Right ventricle myocardium inferior (tissue), 1 donor: ENCODE measurements at places on chromosomes 6 and 20. TPM values are rescaled to one million over a fixed set of nuclear protein-coding genes. Genes with fewer than 3 reads are reported as not detected.

- no peak for DNase-seq
Measured at GRCh38 chr20:37403107-37404033, 57.4 kb downstream of the SRC start.

- no peak for DNase-seq
Measured at GRCh38 chr6:108838101-108838717, 10.0 kb upstream of the ARMC2 start.

The NCOA5 gene
- total RNA-seq = 19.4 TPM

The CST5 gene
- not detected for total RNA-seq

- DNase-seq = no peak
Measured at GRCh38 chr20:39563349-39563748, 601.2 kb downstream of the DHX35 start.

DNA sequence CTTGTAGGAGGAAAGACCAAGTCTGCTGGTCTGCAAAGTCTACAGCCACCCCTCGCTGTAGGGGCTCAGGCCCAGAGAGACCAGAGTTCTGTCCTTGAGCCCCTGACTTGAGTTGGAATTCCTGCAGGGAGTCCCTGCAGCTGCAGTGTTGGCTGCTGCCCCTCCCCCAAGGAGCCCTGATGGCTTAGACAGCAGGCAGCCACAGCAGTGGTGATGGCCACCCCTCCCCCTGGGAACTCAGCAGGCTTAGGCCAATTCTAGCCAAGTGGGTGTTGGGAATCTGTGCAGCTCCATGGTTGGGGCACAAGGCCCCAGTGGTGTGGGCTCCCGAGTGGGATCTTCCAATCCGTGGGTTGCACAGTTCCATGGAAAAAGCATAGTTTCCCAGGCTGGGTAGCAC lies 345.4 kb downstream of the CD109 start:
- DNase-seq = no peak

The GPR6 gene
- total RNA-seq = not detected

DNA sequence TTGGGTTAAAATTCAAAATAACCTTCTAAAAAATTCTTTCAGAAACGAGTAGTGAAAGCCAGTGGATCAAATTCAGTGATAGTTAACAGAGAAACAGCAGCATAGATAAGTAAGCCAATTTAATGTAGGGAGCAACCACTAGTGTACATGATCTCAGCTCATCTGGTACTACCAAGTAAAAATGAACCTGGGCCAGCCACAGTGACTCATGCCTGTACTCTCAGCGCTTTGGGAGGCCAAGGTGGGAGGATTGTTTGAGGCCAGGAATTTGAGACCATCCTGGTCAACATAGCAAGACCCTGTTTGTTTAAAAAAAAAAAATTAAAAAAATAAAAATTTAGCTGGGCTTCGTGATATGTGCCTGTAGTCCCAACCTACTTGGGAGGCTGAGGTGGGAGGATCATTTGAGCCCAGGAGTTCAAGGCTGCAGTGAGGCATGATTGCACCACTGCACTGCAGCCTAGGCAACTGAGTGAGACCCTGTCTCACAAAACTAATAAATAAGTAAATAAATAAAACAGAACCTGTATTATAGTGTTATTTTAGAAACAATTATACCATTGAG lies 32.4 kb downstream of the CBFA2T2 start:
- no peak for DNase-seq

The INSM1 gene
- total RNA-seq = not detected

DNA sequence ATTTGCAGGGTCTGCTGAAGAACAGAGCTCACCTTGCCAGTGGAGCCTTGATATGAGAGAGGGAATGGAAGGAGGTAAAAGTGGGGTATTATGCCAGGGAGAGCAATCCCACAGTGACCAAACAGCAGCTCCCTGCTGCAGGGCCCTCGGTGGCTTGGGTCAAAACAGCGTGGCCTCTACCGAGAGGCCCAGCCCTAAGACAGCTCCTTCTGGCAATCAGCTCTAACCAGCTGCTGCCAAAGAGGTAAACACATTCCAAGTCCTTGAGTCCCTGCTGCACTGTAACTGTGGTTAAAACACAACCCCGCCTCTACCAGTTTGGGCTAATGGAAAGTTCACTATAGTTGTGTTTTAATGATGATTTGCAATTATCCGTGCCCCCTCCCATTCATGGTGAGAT lies 1.4 kb upstream of the DAAM2 start:
- no peak for DNase-seq

The GPSM3 gene
- 6.3 TPM for total RNA-seq

DNA sequence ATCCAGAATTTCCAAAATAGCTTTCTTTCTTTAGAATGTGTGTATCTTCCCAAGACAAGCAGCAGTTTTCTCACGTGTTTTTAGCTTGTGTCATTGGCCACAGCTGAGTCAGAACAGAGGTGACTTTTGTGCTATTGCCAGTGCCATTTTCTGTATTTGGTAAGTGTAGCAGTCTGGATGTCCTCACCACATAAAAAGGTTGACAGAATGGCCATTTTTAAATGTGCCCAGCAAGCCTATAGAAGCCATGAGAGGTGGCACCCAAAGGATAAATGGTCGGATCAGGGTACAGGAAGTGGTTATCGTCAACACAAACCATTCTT lies 269.5 kb upstream of the HSF2 start:
- no peak for DNase-seq

The SNPH gene
- total RNA-seq = 8.5 TPM

DNA sequence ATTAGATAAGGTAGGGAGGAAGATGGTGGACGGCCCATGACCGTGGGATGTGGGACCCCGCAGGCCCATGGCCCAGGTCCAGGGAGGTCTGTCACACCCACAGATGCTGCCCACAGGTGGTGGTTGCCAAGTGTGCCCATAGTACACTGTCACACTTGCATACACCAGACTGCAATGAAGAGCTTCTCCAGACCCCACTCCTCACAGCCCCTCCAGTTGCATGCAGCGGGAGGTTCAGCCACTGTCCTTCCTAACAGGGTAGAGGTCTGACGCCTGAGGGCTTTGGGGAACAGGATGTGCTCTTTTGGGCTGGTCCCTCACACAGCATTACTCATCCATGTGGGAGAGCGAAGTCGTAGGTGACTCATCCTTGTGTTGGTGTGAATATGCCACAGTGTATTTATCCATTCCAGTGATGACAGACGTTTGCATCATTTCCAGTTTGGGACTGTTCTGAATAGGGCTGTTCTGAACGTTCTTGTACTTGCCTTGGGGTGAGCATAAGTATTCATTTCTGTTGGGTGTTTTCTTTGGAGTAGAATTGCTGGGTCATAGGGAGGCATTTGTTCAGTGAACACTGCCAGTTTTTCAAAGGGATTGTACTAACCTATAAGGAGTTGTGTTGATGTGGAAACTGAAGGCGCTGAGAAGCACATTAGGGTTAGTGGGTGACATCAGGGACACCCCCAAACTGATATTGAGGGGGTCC lies 10.1 kb upstream of the PYGB start:
- no peak for DNase-seq

- no peak for DNase-seq
Measured at GRCh38 chr20:63371291-63371865, 10.2 kb upstream of the CHRNA4 start.

DNA sequence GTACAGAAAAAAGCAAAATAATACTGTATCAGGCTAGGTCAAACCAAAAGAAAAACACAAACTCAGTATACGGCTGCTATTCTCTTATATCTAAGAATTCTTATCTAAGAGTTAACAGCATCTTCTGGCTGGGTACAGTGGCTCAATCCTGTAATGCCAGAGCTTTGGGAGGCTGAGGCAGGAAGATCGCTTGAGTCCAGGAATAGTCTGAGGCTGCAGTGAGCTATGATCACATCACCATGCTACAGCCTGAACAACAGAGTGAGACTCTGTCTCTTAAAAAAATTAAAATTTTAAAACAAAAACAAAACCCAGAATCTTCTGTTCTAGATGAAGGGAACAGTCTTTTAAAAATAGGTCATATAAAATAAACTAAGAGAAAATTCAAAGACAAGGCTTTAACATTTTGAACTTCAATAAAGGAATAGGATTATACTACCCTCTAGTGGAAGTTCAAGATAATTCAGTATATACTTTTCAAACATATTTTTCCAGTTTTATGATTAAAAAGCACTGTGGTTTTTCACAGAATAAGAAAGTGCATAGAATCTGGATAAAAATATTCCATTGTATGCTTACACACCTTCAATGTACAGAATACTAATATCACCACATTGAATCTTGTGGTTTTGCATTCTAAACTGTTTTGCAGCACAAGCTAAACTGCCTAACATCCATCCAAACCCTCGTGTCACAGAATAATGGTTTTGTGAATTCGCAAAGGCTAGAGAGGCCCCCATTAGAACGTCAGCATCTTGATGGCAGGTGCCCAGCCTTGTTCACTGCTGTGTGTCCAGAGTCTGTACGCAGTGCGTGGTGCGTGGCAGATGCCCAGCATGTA lies 39.3 kb downstream of the DTNBP1 start:
- DNase-seq = no peak

The MYLK2 gene
- 0.35 TPM for total RNA-seq

The FKBP1C gene
- 0.68 TPM for total RNA-seq

- no peak for DNase-seq
Measured at GRCh38 chr20:3659492-3660261, 3.5 kb downstream of the GFRA4 start.

DNA sequence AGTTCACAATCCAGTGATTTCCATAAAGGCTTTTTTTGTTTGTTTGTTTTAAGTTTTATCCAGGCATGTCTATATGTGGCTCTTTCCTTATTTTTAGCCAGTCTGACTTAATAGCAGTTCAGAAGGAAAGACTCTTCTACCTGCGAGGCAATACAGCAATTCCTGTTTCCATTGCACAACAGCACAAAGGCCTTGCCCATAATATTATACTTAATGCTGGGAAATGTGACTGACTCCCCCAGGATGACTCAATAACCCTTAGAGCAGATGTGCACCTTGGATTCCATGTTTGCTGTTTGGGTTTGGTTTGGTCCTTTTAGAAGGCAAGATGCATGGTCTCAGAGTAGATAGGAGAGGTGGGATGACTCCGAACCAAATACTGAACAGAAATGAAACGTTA lies 184.1 kb downstream of the MTFR2 start:
- no peak for DNase-seq

DNA sequence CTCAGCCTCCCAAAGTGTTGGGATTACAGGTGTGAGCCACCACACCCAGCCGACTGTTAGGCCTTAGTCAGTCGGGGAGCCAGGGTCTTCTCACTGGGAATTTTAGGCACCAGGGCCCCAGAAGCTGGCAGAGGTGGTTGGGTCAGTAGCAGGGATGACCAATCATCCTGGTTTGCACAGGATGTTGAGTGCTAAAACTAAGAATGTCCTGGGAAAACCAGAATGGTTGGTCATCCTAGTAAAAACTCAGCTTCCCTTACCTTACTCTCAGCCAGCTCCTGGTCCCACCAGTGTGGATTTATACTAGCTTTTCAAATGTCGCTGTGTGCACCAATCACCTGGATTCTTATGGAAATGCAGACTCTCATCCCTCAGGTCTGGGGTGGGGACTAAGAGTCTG lies 31.8 kb downstream of the KCNG1 start:
- DNase-seq = no peak

- DNase-seq = no peak
Measured at GRCh38 chr20:22248051-22248667, 336.2 kb downstream of the FOXA2 start.

DNA sequence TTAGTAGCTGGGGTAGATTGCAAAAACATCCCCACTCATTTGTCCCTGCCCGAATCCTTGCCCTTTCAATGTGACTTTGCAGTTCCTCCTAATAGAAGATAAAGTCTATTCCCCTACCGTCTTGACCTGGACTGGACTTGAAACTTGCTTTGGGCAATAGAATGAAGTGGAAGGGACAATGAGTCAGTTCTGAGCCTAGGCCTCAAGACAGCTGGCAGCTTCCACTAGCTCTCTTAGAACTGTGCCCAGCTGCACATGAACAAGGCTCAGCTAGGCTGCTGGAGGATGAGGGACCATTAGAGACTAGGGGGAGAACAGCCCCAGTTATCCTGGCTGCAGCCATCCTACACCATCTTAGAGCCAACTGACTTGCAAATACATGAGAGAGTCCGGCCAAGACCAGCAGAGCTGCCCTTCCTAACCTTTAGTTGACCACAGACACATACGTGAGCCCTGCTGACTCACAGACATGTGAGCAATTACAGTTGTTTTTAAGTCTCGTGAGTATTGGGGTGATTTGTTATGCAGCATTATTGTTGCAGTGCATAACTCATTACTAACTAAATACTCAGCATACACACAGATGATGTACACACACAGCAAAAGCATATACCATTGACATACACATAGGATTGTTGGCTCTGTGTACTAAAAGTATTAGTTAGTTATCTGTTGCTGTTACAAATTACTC lies 105.5 kb downstream of the DHX35 start:
- no peak for DNase-seq

GRCh38 chr6:22015216-22015615 lies 281.6 kb downstream of the PRL start:
- DNase-seq = no peak

DNA sequence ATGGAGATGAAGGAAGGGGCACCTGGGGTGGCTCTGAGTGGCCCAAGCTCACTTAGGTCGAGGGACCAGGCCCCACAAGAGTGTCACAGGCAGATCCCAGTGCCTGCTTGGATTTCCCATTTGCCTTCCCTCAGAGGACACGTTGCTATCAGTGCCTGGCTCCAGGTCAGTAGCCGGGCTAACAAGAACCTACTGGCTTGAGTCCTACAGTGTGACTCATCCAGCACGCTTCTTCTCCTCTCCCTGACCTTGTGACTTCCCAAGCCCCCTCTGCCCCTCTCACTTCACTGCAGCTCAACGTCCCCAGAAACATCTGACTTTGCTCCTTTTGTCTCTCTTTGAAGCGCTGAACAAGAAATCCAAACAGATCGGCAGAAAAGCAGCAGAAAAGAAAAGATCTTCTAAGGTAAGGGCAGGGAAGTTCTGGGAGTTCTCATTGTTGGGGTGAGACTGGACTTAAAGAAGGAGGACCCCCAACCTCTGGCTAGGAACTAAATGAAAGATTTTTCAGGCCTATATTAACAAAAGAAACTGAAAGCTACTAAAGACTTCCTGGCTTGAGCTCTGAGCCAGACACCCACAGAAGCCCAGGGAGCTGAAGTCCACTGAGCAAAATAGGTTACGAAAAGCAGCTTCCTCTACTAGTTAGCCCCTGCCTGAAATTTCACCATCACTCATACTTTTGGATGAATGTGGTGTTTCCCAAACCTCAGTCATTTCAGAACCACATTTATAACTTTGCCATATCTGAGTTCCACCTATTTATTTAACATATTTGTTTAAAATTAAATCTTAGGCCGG lies 21.5 kb downstream of the ASIP start:
- DNase-seq = no peak

- no peak for DNase-seq
Measured at GRCh38 chr6:101614774-101615173, 221.3 kb downstream of the GRIK2 start.

The CALHM6 gene
- 2.9 TPM for total RNA-seq

DNA sequence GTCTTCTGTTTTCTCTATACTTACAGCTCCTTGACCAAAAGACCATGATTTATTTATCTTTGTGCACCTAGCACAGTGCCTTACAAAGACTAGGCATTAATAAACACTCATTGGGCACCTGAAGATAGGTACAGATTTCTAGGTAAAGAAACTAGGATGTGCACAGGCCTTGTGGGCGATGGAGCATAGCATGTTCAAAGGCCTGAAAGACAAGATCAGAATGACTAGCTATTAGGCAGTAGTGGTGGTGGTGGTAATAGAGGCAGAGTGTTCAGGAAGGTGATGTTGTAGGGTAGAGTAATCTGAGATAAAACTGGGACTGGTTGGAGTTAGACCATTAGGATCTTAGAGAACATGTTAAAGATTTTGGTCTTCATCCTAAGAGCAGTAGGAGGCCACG lies 3.9 kb downstream of the TXLNB start:
- no peak for DNase-seq
